CD4-positive, alpha-beta T cell treated with Interleukin-4 for 1 hour (primary cell): ENCODE measurements at places on chromosomes 6 and 20.

DNA sequence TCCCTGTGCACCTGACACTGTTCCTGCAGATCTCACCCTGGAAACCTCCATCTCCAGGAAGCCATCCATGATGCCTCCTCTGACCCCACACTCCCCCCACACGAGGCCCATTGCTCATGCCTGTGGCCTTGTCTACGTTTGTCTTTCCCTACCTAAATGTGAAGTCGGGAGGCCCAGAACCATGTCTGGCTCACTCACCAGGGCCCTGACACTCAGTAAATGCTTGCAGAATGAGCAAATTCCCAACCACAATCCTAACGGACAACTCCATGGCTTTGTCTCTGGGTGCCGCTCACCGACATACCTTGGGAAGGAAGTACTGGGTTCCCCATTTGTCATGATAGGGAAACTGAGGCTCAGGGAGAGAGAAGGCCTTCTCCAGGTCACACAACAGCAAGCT is 7.3 kb downstream of the PEDS1 start:
- no peak for DNase-seq

- DNase-seq, result peak; percentile 70
Measured at GRCh38 chr20:46013829-46014516, 5.3 kb downstream of the MMP9 start.

DNA sequence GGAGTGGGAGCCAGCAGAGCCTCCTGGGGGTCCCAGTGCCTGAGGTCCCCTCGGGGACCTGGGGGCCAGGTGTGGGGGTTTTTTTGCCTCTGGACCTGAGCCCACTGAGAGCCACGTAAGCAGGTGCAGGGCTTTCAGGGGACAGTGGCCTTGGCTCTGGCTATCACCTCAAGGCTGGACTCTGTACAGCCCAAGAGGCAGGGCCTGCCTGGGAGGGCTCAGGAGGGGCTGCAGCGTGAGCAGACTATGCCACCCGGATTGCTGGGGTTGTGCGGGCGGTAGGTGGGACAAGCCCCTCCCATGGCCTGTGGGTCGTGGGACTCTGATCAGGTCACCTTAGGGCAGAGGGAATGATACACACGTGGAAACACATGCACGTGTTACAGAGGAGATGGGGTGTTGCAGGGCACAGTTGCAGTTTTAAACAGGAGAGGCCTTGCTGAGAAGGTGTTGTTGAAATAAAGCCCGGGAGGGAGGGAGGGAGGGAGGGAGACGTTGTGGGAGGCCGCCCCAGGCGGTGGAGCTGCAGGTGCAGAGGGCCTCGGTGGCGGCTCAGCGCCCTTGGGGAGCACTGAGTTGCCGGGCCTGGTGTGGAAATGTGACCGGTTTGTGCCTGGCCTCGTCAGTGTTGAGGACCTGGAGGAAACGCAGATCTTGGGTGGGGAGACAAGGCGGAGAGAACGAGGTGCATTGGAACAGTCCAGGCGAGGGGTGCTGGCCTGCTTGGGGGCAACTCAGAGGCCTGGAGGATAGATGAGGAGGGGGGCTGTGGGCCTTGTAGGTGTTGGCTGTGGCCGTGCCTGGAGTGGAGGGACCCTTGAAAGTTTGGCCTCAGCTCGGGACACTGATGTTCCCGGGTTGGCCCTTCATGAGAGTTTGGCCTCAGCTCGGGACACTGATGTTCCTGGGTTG is 2.3 kb downstream of the TCEA2 start:
- no peak for DNase-seq

- no peak for DNase-seq
Measured at GRCh38 chr6:9347608-9348007, 912.3 kb upstream of the SLC35B3 start.

GRCh38 chr6:7041511-7042026 is 66.2 kb upstream of the RREB1 start:
- no peak for DNase-seq

DNA sequence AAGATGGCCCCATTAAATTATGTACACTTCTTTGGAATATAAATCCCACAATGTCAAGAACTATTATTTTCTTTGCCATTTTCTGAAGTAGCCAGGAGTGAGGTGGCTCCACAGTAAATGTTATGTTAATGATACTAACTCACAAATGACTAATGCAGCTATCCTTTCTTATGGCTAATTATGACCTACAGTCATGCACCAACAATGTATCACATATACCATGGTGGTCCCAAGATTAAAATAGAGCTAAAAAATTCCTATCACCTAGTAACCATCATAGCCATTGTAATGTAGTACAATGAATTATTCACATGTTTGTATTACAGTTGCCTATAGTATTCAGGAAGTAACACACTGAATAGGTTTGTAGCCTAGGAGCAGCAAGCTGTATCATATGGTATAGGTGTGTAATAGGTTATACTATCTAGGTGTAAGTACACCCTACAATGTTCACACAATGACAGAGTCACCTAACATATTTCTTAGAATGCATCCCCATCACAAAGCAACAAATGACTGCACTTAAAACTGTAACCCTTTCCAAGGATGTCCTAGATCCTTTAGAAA is 15.3 kb downstream of the ECHDC1 start:
- DNase-seq, result no peak

- DNase-seq, result no peak
Measured at GRCh38 chr6:111802015-111802414, 71.2 kb downstream of the FYN start.

DNA sequence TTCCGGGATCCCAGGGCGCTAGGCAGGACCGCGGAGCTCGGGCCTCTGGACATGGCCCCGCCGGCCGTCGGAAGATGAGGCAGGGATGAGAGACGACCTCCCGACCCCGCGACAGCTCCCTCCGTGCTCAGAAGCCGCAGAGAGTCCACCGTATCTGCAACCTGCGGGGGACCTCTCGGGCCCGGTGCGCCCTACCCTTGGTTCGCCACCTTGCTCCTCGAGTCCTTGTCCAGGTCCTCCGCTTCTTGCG is 301 bp downstream of the PPP1R3D start:
- DNase-seq, result no peak

GRCh38 chr20:34689486-34689885 is 12.6 kb upstream of the PIGU start:
- no peak for DNase-seq

DNA sequence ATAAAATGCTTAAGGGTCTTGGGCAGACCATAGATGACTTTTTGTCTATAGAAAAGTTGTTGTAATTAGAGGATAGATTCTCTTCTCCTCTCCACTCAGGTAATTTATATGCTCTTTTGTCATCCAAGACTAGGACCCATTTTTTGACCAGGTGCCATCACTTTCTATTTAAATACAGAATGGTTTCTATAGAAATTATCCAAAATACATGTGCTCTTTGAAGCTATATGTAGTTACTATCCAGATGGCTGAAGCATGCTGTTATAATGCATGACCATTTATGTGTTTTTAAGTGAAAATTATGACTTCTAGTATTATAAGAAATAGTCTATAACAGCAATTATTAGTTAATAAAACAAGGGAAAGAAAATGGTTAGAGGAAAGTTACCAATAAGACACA is 3.0 kb upstream of the MLIP start:
- no peak for DNase-seq

- no peak for DNase-seq
Measured at GRCh38 chr6:11042750-11043377, 1.2 kb downstream of the ELOVL2 start.

DNA sequence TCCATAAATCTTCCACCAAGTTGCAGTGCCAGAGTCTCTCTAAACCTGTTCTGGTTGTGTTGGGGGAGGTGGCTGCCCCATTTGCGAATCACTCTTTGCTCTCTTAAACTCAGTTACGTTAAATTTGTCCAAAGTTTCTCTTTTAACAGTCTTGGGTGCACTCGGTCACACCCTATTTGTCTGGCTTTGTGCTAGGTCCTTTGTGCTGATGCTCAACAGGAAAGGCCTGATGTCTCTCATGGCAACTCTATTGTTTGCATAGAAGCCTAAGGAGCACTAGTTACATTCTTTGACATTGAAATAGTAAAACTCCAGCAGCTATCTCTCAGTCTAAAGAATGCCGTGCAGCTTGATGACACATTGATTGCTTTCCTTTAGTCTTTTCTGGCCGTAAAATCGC is 105.1 kb downstream of the TRMT11 start:
- no peak for DNase-seq

GRCh38 chr6:36642913-36643817 is 35.3 kb upstream of the CDKN1A start:
- no peak for DNase-seq

DNA sequence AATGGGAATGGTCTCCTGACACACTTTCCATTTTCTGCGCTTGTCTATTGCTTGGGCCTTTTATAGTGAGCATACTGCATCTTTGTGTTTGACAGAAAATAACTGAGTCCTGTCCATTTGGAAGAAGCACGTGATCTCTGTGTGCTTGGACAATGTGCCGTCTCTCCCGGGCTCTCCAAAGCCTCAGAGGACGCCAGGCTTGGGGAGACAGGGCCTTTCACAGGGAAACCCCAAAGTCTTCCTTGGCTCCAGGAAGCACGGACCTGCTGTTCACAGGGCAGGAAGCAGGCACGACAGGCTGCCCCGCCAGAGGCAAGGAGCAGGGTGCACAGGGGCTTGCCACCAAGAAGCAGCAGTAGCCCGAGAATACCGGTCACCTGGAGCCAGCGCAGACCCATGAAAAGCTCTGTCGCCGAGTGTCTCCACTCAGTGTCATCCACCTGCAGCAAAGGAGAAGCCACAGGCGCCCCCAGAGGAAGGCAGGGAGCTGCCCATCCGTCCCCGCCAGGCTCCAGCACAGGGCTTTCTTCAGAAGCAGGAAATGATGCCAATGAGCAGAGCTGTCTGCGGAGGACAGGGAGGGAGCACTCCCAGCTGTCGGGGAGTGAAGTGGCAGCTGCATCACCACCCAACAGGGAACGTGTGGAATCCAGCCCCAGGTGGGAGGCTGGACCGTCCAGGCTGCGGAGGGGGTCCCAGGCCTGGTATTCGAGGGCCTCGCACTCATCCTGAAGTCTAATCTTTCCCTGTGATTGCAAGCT is 135.1 kb downstream of the AGPAT4 start:
- DNase-seq, result no peak

DNA sequence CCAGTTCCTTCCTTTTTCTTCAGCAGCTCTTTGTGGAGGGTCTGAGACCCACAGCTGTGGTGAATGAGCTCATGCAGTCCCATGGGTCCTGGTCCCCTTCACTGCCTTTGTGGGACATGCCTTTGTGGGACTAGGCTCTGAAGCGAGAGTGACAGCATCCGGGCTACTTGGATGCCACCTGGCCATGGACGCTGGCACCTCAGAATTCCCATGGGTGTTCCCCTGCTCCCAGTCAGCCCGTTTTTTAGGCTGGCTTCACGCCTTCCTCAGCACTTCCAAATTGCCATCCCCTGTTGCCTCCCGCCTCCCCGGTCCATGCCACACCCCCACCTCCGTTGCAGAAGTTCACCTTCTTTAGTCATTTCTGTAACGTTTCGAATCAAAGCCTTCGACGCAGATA is 45.1 kb downstream of the RAMACL start:
- no peak for DNase-seq

DNA sequence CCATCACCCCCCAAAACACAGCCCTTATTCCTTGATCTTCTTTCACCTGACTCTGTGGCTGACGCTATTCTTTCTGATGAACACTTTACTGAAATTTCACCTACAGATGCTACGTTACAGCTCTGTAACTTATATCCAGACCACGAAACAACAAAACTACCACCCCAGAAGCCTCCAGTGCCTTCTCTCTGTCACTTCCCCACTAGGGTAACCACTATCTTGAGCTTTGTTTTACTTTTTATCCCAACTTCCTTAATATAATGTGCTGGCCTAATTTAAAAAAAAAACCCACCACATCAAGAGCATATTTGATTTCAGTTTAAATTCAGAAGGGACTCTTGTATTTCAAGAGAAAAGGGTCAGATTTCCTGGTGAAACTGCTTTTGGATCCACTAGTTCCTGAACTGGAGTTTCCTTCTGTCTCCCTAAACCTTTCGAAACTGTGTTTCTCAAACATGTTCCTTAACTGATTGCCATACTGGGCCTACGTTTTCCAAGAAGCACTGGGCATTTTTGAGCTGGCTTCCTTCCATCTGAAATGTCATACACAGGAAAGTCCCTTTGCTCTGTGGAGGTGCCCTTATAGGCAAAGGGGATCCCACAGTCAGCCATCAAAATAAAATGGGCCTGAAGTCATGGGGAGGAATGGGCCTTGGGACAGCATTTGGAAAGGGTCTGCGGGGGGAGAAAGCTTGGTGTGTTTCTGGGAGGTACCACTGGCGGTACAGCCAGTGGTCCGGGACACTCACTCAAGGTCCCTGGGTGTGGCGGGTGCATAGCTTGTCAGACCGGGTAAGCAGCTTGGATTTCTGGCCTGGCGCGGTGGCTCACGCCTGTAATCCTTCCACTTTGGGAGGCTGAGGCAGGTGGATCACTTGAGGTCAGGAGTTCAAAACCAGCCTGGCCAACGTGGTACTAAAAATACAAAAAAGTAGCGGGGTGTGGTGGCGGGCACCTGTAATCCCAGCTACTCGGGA is 25.8 kb upstream of the RTF2 start:
- DNase-seq, result no peak

- no peak for DNase-seq
Measured at GRCh38 chr20:23826541-23827021, at the start of gene CST2. Gene CST2 (minus strand): TSS chr20:23826729. CDS start chr20:23826660, 69 bp downstream.

GRCh38 chr20:35316086-35316485 is 23.9 kb upstream of the FAM83C start:
- DNase-seq, result no peak

DNA sequence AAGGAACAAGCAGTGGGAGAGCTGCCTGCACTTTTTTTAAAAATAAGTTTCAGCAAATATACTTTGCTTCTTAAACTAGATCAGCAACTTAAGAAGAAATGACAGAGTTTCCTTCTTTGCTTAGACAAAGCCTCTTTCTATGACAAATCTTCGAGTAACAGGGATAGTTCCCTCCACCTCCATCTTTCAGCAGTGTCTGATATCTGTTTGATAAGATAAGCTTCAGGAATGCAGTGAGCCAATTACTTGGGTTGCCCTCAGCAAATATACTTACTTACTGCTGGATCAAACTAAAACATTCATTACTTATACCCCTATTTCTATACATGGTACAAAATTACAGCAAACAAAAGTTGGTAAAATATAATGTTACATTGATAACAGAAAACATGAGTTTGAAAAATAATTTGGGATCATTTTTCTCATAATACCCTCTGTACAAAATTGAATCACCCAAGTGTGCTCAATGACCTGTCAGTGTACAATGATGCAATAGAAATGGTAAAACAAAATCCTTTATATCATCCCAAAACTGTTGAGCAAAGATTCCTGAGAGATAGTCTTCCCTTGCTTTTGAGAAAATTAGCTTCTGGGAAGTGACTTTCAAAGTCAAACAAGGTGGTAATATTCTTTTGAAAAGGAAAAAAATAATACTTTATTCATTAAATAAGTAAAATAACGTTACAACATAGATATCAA is 24.5 kb downstream of the FRK start:
- no peak for DNase-seq

DNA sequence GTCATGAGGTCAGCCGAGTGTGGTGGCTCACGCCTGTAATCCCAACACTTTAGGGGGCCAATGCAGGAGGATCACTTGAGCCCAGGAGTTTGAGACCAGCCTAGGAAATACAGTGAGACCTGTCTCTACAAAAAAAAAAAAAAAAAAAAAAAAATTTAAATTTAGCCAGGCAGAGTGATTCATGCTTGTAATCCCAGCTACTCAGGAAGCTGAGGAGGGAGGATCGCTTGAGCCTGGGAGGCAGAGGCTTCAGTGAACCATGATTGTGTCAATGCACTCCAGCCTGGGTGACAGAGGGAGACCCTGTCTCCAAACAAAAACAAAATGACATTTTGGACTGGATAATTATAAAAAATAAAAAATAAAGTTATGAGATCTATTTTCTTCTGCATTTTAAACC is 56.2 kb downstream of the ADGRF1 start:
- no peak for DNase-seq
